HFF-Myc (cell line): ENCODE measurements at places on chromosomes 5 and 9.

DNA sequence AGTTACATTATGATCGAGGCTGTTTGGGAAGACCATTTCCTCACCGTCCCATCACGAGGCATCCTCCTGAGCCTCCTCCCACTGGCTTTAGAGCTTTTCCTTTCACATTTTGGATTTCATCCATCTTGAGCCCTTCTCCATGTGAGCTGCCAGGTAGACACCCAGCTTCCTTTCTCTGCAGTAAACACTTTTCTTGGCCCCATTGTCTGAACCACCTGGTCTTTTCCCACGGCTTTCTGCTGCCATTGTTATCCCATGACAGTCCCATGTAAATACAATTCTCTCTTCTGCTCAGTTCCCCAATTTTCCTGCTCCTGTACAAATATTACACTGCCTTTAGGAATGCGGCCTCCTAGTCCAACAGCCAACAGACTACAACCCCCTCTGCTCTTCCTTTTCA, 24.1 kb downstream of the UBE2QL1 start:
- no peak for DNase-seq

- no peak for DNase-seq
Observed at GRCh38 chr9:135275571-135276289, 188.3 kb downstream of the OLFM1 start.

DNA sequence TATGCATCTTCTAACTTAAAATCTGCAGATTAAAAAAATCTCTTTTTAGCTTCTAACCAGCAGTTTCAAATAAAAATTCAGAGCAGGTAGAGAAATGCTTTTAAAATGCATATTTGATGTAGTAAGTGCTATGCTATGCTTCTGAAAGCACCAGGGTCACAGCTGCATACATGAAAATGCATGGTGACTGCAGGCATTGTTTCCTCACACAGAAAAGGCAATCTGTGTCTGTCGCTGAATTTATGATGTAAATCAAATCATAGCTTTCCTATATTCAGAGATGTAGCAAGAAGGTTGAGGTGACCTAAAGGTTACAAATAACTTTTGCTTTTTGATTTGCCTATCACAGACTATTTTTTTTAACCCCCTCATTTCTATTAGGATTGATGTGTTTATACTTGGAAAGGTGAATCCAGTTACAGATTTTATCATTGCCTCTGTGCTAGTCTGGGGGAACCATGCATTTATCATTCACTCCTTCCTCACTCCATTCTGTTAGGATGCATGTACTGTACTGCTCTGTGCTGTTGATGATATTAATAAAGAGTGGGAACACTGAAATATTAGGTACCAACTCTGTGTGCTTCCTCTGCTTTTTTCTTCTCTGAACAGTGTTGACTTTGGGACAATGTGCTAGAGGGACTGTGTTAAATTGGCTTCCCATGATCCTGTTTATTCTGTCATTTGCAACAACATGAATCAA, 65.6 kb downstream of the FOCAD start:
- DNase-seq, result no peak

GRCh38 chr5:119355244-119355638, 578 bp upstream of the TNFAIP8 start:
- DNase-seq, result no peak

DNA sequence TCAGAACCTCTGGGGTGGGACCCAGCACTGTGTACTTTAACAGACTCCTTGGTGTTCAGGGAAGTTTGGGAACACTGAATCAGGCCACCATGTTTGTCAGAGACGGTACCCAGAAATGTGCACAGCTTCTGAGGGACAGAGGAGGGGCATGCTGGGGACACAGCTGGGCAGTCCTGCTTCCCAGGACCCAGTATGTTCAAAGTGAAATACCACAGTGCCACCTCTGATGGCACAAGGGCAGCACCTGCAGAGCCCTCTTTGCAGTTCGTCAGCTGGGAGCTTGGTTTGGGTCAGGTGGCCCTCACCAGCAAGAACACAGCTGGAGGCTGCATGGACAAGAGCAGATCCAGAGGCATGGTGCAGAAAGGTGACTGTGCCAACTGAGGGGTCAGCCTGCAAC, 51.2 kb downstream of the NDST1 start:
- DNase-seq, result no peak
